ENCODE measurements at places on chromosomes 16 and 17.
A peak's percentile ranks its signal among the peaks of the same experiment; 100 is the strongest.

GRCh38 chr17:71313866-71314265 lies 807.0 kb upstream of the SOX9 start:
- DNase-seq, result no peak

- DNase-seq, result no peak
These were observed 3.5 kb upstream of the AGRP start for GRCh38 chr16:67486805-67487204.

DNA sequence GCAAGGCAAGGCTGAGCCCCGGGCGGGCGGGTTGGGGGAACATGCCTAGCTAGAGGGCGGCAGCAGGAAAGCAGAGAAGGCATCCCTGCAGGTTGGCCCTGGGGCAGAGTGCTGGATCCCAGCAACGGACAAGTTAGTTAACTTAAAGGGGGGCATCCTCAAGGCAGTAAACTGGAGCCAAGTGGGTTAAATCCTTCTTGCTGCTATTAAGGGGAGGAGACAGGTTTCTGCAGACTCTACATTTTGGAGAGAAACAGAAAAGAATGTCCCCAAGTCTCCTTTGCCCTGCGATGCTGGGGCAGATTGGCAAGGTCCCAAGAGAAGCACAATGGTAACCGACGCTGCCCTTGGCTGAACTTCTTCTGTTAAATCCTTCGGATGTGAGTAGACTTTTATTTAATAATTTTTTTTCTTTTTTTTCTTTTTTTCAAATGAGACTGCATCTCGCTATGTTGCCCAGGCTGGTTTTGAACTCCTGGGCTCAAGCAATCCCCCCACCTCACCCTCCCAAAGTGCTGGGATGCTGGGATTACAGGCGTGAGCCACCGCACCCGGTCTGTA lies 14.0 kb downstream of the ATP5PD start:
- peak; percentile 44 for DNase-seq

DNA sequence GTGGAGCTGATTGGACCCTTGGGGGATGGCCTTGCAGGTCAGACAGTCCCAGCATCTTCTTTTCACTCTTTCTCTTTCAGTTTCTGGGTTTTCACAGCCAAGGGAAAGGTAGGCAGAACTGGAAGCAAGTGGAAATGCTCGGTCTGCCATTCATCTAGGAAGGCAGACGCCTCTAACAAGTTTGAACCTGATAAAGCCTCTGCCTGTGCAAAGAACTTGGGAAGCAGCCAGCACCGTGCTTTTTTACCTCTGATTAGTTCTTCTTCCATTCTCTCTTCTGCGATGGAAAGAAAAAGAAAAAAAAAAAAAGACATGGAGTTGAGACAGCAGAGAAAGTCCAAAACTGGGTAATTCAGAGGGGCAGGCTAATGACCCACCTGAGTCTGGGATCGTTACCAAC lies 997.8 kb upstream of the EEF2KMT start:
- DNase-seq, result no peak

DNA sequence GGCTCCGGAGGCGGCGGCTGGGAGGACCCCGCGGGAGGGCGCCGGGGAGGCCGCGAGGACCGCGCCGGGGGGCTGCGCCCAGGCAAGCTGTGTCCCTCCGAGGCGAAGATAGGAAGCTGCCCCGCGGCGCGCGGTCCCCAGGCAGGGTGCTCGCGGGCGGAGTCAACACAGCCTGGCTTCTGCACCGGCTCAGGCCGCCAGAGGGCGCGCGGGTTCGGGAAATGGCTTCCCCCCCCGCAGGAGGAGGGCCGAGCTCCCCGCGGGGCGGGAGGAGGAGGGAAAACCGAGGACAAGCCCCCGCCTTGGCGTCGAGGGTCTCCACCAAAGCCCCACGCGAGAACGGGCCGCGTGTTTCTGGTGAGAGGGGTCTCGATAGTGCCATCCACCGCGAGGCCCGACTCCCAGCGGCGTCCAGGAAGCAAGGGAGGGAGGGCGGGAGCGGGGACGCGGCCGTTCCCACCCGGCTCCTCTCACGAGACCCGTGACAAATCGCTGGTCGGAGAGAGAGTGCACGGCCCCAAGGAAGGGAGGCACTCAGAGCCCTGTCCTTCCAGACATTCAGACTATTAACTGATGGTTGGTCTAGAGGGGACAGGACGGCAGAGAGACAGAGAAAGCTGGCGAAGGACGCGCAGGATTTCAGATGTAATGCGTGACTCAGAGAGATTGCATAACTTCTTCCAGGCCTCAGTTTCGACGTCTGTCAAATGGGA lies 64.4 kb upstream of the DNAJA2 start:
- peak; percentile 90 for DNase-seq

- DNase-seq, result peak; percentile 93
These were observed 36.9 kb downstream of the SYCE1L start for GRCh38 chr16:77236063-77236511.

DNA sequence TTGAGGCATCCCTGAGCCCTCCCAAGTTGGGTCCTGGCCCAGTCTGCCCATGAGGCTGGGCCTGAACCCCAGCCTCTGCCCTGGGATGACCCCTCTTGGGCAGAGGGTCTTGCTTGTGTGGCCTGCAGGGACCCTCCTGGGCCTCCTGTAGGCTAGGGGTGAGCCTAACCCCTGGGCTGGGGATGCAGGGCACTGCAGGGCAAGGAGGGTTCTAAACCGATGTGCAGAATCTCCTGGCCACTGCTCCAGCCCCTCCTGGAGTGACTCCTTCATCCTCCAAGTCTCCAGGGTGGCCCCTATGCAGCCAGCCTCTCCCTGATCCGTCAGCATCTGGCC lies 37.5 kb downstream of the LGALS9 start:
- no peak for DNase-seq

DNA sequence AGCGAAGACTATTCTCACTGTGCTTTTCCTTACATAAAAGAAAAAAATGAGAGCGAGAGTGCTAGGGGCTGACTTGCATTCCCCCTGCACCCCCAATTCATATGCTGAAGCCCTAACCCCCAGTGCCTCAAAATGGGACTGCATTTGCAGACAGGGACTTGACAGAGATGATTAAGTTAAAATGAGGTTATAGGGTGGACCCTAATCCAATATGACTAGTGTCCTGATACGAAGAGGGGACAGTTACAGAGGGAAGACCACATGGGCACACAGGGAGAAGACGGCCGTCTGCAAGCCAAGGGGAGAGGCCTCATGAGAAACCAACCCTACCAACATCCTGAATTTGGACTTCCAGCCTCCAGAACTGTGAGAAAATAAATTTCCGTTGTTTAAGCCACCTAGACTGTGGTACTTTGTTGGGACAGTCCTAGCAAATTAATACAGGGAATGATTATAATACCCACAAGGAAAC lies 1.6 kb upstream of the TMEM220 start:
- no peak for DNase-seq

GRCh38 chr17:36741019-36741902 lies 139.9 kb downstream of the MRM1 start:
- DNase-seq, result no peak

DNA sequence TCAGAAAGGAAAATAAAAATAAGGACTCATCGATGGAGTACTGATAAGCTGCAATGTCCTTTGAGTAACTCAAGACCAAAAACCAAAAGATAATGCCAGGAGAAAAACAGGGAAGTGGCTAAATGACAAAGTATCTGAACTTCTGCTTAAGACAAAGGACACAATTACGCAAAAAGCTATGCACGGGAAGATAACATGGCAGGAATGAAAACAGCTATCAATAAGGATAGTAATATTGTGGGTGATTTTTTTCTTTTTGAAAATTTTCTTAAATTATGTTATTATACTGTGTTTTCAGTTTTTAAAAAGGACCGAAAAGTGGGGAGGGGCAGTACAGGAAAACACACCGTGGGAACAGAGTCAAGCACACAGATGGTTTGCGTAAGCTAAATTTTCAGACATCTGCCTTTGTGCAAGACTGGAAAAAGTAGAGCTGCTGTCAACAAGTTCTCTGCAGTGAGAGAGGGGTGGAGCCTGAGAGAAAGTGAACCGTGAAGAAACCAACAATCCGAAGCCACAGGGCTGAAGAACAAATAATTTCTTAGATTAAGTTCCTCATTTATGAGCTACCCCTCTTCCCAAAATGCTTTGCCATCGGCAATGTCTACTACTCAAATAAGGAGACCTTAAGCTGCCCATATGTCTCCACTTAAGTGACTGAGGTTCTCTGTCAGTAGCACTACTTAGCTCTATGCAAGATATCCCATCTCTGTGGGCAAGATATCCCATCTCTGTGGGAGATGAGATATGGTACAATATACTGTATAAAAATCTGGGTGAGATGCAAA lies 99.9 kb upstream of the CORO6 start:
- DNase-seq, result peak; percentile 67

DNA sequence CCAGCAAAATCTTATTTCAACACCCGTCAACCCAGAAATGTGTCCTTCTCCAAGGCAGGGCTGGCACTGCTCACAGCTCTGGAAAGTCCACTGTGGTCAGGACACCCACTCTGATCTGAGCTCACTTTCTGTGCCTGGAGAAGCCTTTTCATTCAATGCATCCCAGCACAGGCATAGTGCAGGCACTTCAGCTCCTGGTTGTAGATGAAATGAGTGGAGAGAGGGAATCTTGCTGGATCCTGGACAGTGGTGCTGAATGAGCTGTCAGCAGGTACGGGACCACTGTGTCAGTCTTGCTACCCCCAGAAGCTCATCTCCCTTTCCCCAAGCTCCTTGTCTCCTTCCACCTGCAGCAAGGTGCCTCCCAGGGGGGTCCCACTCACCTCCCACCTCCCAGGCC lies 86.1 kb upstream of the SALL1 start:
- DNase-seq, result no peak

- no peak for DNase-seq
These were observed 241.8 kb downstream of the RBFOX3 start for GRCh38 chr17:79369001-79369400.

Data from femur (tissue), 1 donor.